ENCODE measurements at places on chromosomes 5 and 9. TPM values are rescaled to one million over a fixed set of nuclear protein-coding genes. Genes with fewer than 3 reads are reported as not detected.

GRCh38 chr9:127974001-127974768, 6.6 kb downstream of the EEIG1 start:
- DNase-seq, result no peak

DNA sequence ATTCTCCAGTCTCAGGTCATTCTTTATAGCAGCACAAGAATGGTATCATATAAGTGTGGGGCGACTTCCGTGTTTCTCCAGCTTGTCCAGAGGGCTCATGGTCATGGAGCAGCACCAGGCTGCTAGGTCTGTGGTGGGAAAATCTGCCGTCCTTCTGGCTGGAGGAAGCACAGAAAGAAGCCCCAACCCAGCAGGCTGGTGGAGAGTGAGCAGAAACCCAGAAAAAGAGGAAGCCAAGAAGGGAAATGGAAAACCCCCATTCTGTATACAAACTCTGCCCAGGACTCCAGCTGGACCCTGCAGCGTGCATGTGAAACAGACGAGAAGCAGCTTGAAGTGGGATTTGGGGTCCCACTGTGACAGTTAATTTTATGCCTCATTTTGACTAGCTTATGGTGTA, 34.3 kb upstream of the OLFM1 start:
- no peak for DNase-seq

DNA sequence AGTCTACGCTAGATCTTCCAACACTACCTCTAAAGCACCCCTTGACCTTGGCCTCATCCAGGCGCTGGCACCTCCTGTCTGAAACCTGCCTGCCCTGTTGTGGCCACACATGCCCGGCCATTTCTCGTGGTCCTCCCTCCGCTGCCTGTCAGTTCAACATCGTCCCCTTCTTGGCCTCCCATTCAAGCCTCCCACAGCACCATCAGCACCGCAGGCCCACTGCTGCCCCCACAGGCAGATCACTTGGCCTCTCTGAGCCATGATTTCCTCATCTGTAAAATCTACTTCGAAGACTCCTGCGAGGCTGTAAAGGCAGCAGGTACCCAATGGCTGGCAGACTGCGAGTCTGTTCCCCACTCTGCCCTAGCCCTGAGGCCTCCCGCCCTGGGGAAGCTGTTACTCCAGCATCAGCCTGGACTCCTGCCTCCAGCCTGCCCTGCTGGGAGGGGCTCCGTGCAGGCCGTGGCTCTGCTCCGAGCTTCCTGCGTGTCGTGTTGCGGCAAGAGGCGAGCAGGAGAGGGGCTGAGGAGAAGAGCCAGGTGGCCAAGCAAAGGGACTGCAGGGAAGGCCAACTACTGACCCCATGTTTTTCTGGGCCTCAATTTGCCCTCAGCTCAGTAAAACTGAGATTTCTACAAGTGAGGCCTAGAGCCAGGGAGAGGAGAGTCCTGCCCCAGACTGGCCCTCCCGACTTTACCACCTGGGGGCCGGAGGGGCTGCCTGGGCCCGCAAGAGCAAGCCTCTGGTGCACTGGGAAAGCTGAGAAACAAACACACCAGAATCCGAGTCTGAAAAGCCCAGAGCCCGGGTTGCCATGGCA, 70.5 kb upstream of the LRRTM2 start:
- no peak for DNase-seq

GRCh38 chr5:179228341-179229121, 116.7 kb downstream of the ADAMTS2 start:
- DNase-seq, result no peak

DNA sequence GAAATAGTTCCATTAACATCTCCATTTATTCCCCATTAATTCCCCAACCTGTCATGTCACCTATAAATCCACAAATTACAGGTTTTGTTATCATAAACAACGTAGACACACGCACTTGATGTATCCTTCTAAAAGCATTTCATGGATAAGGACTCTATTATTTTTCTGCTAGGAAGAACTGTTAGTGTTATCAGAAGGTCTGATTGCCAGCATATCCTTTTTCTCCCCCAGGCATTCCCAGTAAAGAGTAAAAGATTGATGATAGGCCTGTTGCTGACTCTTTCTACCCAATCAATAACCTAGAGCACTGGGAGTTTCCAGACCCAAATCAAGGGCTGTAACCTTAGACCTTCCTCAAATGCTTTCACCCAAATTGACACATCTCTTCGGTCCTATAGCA, 60.8 kb downstream of the RFK start:
- DNase-seq, result no peak

DNA sequence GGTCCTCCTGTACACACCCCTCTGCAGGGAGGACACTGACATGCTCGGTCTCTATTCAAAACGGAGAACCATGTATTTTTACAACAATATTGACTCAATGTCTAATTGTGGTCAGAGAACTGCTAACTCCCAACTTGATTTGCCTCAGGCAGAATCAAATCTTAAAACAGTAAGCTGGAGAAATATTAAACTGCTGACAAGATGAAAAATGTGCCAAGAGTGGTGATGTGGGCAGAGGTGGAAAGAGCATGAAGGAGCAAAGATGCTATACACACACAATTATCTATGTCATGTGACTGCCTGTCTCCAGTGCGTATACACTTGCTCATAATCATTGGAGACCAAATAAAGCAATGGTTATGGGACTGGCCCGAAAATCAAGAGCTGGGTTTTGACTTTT, 556.1 kb upstream of the ZNF608 start:
- DNase-seq, result no peak

DNA sequence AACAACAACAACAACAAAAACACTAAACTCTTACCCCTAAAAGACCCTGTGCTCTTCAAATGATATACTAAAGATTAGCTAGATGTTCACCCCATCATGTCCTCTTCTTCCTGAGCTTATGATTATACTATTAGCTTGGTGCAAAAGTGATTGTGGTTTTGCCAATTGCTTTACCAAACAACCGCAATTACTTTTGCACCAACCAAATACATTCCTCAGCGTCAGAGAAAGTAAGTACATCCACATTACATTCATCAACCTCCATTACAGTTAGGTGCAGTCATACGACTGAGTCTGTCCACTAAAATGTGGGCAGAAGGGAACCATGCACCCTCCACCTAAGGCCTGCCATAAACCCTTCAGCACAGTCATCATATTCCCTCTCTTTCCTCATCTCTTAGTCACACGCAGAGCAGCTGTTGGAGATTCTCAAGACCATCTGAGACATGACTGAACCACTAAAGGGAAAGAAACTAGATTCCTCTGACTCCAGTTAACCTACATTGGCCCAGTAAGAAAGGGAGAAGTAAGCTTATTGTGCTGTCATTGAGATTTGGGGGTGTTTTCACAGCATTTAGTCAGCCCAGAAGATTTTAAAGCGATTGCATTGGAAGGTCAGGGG, 181.6 kb upstream of the TLE4 start:
- DNase-seq, result peak; percentile 7

DNA sequence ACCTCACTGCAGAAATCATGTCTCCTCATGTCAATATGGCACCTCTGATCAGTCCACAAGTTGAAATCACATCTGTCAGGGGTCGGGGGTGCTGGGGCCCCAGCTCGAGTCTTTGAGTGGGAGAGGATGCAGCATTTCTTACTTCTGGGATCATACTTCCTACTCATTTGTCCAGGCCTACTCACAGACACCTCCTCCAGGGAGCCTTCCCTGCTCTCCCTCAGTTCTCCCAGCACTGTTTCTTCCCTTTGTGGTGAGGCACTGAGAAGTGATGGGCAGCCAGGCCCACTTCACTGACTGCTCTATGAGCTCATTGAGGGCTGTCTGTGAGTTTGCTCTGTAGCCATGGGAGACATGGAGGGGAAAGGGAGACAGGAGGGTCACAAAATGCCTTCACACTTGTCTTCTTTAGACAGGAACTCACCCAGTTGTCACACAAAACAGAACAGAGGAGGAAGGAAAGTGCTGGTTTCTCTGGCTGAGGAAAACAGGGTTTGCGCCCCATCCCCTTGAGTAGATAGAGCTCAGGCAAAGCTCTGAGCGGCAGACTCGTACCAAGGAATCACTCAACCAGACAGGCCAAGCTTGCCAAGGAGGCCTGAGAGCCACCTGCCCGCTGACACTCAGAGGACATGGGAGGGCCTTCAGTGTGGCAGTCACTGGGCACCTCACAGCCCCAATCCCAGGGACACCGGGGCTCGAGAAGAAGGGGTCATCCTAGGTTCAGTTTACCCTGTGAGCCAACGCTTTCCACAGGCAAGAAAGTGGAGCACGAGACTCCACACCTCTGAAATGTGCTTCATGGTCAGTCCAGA, 152.9 kb downstream of the GABBR2 start:
- no peak for DNase-seq

DNA sequence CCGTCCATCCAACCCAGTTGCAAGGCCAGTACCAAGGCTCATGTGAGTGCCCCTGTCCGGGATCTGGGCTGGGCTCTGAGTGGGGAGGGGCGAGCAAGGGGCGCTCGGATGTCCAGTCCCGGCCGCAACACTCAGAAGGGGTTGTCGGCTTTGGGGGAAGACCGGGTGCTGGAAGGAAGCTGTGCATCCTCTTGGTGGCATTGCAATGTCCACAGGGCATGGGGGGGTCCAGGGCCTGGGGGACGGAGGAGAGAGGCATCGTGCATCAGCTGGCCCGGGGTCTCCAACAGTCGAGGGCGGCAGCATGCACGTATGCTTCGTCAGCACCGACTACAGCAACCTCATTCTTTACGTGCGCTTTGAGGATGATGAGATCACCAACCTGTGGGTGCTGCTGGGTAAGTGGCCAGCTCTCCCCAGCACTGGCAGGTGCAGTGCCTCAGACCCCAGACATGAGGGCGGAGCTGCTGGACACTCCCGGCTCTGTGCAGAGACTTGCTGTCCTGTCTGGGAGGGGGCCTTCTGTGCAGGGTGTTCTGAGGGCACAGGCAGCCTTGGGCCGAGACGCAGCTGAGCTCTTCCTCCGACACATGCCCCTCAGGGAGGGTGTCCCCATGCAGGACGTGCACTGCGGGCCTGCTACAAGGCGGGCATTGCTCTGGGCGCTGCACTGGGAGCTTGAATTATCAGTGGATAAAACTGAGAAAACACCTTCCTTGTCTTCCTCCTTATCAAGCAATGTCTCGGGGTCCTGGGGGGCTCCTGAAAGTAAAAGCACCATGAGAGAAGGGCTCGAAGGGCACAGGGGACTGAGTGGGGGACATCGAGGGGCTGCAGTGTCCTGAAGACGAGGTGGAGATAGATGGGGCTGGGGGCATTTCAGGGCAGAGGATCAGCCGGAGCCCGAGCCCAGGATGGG, 22.5 kb downstream of the GLT6D1 start:
- no peak for DNase-seq

- DNase-seq, result peak; percentile 21
Measured at GRCh38 chr9:127654619-127655018, 42.5 kb downstream of the STXBP1 start.

- DNase-seq, result no peak
Measured at GRCh38 chr5:55821731-55822512, 29.2 kb upstream of the IL31RA start.

Gene NDST1
- 59.8 TPM for polyA plus RNA-seq

Gene ENTREP1
- polyA plus RNA-seq, result 22.6 TPM

Gene SLC6A7
- polyA plus RNA-seq, result 0.83 TPM

Gene CNOT8
- polyA plus RNA-seq, result 44.6 TPM
